ENCODE measurements at places on chromosomes 4 and X.

GRCh38 chr4:702618-703048 is 3.0 kb upstream of the PCGF3 start:
- DNase-seq = no peak

DNA sequence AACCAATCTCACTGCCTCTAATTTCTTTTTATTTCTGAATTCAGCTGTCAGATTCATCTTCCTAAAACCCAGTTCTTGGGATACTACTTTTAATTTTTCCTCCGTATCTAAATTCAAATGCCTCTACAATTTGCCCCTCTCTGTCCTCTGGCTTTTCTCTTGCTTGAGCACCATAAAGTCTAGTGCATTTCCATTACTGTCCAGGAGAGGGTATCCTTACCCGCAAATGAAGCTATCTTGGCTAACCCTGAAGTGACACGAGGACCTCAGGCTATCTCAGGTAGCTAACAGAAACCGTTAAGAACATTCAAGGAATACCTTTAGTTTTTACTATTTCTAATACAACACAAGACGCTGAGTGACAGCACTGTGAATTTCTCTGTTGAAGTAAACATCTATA is 49.4 kb upstream of the PRR32 start:
- no peak for DNase-seq

GRCh38 chr4:124177647-124178425 is 534.7 kb downstream of the ANKRD50 start:
- DNase-seq = no peak

GRCh38 chrX:68533656-68534055 is 34.8 kb downstream of the YIPF6 start:
- no peak for DNase-seq

GRCh38 chr4:73070074-73070390 is 516 bp upstream of the COX18 start:
- no peak for DNase-seq

- DNase-seq = no peak
Measured at GRCh38 chr4:160143574-160143973, 1040.7 kb downstream of the RAPGEF2 start.

- peak; percentile 70 for DNase-seq
Measured at GRCh38 chr4:74228691-74229640, 71.0 kb downstream of the MTHFD2L start.

GRCh38 chrX:14032406-14032805 is 2.7 kb upstream of the GEMIN8 start:
- DNase-seq = peak; percentile 12

GRCh38 chrX:153744210-153745066 is 19.6 kb upstream of the PLXNB3 start:
- DNase-seq = no peak

- DNase-seq = no peak
Measured at GRCh38 chr4:107654694-107655093, 65.3 kb downstream of the PAPSS1 start.

- no peak for DNase-seq
Measured at GRCh38 chrX:107848591-107848990, 22.9 kb downstream of the MID2 start.

GRCh38 chrX:153380691-153381090 is 20.5 kb downstream of the PNMA6E start:
- DNase-seq = no peak

- no peak for DNase-seq
Measured at GRCh38 chrX:7109049-7109531, 38.4 kb upstream of the STS start.

- no peak for DNase-seq
Measured at GRCh38 chr4:1487761-1488160, 81.5 kb upstream of the NKX1-1 start.

DNA sequence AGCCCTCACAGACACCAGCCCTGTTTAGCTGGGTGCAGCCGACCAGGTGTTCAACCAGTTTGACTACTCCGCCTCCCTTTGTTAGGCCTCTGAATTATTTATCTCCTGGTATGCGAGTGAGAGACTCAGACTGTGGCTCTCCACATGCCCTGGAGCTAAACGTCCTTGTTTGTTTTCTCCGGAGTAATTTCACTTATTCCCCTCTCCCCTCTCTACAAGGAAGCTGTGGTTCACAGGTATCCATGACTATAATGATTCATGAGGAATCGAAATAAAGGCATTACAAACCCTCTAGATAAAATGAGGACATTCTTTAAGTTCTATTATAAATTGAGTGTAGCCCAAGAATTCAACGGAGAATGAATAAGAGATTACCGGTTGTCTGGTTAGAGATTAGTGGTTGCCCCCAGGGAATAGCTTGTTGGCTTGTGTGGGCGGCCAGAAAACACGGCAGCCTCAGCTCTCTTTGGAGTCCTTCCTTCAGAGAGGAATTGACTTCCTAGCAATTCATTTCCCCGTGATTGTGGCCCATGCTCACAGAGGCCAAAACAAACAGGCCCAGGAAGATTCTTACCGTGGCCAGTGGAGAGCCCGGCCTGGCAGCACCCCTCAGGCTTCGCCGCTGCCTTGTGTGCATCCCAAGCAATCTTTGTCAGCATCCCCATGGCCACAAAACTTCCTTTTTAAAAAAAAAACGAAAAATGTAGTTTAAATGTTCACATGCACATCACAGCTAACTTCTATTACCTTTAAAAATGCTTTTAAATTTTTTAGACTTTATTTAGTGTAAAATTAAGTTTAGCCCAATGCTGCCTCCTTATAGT is 60.2 kb upstream of the CBR4 start:
- DNase-seq = no peak

DNA sequence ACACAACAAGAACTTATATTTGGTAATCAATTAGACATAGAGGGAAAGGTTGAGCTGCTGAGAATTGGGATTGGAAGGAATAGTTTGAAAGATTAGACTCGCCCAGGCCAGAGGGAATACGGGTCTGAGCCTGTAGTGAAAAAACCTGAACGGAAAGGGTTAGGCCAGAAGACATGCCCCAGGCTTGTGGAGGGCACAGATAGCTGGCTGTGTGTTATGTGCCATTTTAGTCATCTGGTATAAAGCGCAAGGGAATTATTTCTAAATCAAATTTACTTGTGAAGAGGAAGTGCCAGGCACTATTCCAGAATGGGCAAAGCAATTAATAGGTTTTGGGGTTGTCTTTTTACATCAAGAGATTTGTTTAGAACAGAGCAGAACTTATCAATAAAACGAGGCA is 187.5 kb upstream of the ANKRD50 start:
- no peak for DNase-seq

DNA sequence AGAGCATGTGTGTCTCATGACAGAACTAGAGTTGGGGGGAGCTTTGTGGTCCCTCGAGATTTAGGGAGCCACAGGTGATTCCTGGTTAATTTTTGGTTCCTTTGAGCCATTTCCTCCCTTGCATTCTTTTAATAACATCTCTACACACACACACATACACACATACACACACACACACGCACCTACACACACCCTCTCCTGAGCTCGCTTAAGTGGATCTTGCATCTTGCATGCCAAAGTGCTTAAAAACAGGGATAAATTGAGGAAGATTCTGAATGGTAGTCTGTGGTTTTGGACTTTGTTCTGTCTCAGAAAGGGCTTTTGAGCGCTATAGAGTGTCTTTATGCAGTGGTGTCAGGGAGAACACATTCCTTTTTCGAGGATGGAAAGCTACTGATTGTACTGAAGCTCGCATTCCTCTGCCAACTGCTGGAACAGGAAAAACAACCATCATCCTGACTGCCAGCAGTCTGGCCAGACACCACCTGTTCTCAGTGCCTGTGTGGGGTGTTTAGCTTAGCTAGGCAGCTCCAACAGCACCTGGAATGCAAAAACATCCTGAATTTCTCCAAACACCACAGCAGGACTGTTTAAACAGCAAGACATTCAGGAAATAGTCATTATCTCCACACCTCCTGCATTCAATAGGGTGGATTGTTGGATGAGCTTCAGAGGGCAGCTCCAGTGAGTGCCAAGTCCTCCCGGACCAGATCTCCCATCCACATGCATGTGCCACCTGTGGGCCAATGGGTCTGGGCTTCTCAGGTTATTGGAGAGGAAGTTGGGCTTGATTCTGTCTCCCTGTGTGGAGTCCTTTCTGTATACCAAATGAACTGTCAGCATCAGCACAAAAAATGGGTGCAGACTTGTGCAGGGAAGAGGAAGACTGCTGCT is 21.9 kb upstream of the IGFBP7 start:
- no peak for DNase-seq

GRCh38 chr4:109128589-109128988 is 173.9 kb downstream of the COL25A1 start:
- DNase-seq = no peak

GRCh38 chr4:31375936-31376335 is 655.8 kb downstream of the PCDH7 start:
- DNase-seq = no peak

GRCh38 chr4:152024881-152025280 is 264.1 kb upstream of the GATB start:
- no peak for DNase-seq

DNA sequence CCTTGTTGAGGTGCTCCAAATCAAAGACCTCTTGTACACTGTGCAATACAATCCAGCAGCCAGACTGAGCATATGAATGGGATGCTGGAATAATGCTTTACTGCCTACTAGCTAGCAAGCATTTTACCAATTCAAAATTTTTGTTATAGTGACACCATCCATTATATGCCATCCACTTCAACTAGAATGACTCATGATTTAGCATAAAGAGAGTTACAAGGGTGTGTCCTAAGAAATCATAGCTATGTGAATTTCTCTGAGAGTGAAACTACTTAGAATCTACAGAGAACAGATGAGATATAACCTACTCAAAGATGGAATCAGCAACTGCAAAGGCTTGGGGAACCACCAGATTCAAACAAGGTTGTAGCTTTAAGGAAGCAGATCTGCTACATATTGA is 221.9 kb downstream of the LHFPL1 start:
- DNase-seq = no peak

GRCh38 chr4:183729069-183729406 is 69.9 kb downstream of the TRAPPC11 start:
- DNase-seq = no peak

DNA sequence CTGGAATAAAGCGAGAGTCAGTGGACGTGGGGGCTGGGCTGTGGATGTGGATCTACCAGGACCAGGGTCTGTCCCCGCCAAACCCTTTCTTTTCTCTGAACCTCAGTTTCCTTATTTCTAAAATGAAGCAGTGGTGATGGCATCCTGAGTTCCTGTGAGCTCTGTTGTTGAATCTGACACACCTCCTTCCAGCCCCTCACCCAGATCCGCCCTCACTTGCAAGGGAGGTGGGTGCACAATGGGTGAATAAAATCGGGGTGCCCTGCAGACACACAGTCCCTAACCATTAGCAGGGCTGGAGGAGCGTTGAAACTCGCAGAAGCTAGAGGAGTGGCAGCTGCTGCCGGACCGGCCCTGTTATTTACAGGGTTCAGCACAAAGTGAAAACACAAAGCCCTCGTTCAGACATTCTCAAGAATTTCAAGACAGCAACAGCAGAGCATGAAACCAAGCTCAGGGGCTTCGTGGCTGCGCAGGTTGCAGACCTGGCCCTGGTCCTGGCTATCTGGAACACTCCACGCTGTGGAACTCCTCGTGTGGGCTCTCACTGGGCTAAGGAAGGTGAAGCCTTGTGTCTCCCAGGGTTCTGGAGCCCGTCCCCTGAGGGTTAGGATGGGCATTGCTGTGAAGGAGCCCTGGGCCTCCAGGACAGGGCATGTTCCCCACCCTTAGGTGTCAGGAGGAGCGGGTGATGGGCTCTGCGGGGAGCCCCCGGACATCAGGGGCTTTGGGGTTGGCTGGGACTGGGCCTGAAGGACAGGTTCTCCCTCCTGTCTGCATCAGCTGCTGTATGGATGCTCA is 42.9 kb downstream of the PSAPL1 start:
- no peak for DNase-seq

DNA sequence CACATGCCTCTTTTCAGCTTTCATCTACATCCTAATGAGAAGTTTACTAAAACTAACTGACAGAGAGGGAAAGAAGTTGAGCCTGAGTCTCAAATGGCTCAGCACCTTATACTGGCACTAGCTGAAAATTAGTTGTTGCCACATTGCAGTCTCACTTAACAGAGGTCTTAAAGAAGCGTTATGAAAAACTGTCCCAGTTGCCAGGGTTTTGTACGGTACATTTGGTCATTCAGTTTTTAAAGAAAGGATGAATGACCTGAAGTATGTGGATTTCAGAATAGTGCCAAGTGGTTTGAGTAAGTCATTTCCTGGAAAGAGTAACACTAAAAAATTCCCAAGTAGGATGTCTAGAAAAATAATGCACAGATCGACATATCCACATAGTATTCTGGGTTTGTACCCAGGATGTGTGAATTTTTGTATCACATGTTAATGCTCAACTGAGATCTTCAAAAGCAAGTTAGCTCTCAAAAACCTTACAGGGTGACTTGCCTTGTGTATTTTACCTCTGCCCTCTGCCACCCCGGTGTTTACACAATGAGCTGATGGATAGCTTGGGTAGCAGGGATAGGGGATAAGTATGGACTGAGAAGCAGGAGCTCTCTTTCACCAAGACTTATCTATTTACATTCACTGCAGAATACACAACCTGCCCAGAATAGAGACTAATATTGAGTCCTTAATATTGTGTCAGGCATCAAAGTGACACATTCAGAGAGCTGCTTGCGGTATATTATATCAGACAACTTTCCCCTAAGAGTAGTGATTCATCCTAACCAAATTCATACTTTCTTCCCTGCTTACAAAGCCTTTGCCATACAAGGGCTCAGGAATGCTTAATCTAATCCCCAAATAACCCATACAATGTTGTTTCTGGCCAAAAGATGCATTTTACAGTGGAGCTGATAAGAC is 1075.7 kb upstream of the PABPC4L start:
- no peak for DNase-seq

- no peak for DNase-seq
Measured at GRCh38 chr4:52915730-52916300, 53.7 kb downstream of the RASL11B start.

DNA sequence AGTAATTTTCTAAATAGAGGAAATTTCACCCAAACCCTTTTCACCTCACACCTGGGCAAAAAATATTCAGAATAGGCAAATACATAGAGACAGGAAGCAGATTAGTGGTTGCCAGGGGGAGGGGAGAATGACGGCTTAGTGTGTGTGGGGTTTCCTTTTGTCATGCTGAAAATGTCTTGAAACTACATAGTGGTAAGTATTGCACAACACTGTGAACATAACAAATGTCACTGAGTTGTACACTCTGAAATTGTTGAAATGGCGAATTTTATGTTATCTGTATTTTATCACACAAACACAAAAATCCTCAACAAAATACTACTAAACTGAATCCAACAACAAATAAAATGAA is 60.7 kb upstream of the PLAC1 start:
- DNase-seq = peak; percentile 35

DNA sequence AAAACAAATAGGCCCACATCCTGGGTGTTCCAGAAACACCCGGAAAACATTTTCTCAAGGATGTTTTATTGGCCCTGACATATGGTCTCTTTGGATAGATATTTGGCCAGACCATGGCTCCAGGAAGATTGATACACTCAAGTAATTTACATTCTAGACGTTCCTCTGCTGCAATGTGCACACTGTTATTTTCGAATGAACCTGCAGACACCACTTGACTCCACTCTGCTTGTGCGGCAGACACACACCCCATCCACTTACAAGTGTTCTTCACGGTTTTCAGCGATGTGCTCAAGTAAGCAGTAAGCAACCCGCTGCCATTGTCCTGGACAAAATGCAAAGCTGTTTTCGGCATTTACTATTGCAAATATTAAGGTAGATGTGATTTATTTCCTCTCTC is 12.0 kb upstream of the GPM6A start:
- DNase-seq = no peak

All from stimulated activated CD4-positive, alpha-beta T cell treated with anti-CD3 and anti-CD28 coated beads, TNF-alpha, amount 100 ng/mL, for 24 hours (primary cell).